Eye (tissue), 1 donor: ENCODE measurements at places on chromosomes 12 and 14.

DNA sequence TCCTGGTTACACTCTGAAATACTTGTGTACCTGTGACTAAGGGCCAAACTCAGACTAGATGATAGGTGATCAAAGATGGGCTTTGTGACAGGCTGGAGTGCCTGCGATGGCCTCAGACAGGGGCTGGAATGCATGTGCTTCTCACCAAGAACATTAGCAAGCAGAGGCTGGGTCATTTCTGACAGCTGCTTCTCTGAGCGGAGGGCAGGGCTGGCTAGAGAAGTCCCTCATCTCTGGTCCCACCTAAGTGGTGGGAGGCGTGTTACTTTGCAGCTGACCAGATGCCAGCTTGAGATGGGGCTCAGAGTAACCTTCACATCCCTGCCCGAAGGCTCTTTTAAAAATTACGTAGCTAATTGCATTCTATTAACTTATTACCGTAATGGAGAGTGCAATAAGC, 106.8 kb upstream of the RTL1 start:
- no peak for DNase-seq

DNA sequence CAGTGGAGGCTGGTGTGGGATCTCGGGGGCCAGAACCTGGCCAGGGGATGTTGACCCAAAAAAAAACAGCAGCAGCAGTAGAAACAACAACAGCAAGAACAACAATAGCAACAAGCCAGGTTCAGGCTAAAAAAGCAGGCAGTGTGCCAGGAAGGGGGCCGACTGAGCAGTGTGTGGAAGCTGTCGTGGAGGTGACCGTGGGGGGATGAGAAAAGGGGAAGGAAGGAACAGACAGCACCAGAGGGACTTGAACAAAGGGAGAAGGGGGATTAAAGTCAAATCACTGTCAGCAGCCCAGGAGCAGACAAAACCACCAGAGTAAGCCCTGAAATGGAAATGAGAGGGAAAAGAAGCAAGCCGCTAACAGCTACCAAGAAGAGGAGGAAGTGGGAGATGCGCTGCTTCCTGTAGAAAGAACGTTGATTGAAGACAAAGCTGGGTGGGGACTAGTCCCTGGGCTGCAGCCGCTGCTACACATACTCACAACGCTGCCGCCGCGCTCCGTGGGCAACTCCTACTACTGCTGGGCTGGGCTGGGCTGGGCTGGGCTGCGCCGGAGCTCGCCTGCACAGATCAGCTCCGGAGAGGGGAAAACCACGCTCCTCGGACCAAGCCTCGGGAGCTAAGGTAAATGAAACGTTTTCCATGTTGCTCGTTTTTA, at the start of gene GNG2:
Gene GNG2 (plus strand): TSS at position 449 of the 661 bp plus-strand sequence. CDS start 90,067 bp downstream, outside the sequence.
- DNase-seq = peak; percentile 91

- no peak for DNase-seq
These were observed 21.2 kb downstream of the APPL2 start for GRCh38 chr12:105214670-105215375.

DNA sequence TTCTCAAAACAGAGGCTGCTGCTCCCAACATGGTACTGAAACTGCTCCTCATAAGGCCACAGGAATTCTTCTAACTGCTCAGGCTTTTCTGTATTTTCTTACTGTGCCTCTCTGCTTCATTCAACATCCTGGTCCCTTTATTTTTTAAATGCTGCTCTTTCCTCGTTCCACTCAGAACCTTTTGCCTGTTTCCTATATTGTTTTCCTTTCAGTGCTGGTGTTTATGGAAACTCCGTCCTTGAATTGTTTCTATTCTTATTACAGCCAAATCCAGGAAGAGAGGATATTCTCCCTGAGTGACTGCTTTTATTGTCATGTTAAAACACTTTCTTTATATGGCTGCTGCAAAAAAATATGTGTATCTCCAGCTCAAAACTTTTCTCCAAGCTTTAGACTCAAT, 173.0 kb upstream of the E2F7 start:
- no peak for DNase-seq

DNA sequence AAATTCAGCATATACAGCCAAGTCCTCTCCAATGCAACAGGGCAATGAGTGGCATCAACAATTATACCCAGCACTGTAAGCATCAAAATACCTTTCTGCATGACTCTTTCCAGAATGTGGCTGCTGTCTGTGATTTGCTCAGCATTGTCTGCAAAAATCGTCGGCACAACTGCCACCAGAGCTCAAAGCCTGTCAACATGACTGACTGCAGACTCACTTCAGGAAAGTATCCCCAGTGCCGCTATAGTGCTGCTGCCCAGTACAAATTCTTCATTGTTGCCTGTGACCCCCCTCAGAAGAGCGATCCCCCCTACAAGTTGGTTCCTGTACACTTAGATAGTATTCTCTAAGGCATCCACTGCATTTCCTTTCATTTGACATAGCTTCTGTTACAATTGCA, 735 bp downstream of the RNASE6 start:
- no peak for DNase-seq

- DNase-seq = peak; percentile 48
These were observed 9.7 kb upstream of the ZDHHC22 start for GRCh38 chr14:77151245-77151644.

GRCh38 chr14:91438845-91439244, 21.2 kb upstream of the CCDC88C start:
- no peak for DNase-seq

GRCh38 chr12:52235001-52235764, 2.1 kb downstream of the KRT7 start:
- DNase-seq = no peak

DNA sequence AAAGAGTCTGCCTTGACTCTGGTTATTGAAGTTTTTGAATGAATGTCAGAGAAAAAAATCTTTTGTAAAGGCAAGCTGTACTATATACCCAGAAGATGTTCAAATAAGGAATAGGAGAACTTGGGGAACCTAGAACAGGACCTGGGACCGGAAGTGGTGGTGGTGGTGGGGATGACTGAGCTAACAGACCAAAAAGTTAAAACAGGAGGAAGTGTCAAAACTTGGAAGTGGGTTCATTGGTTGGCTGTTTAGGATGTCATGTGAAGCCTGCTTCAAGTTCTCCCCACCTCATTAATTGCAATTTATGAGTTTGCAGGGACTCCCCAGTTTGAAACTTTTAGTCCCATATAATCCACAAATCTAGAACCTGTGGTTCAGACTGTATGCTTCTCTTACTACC, 26.2 kb downstream of the PLXNC1 start:
- DNase-seq = no peak

GRCh38 chr12:292186-292585, 29.6 kb upstream of the SLC6A13 start:
- DNase-seq = no peak

- no peak for DNase-seq
These were observed 159.3 kb upstream of the CPNE8 start for GRCh38 chr12:39064708-39065107.

DNA sequence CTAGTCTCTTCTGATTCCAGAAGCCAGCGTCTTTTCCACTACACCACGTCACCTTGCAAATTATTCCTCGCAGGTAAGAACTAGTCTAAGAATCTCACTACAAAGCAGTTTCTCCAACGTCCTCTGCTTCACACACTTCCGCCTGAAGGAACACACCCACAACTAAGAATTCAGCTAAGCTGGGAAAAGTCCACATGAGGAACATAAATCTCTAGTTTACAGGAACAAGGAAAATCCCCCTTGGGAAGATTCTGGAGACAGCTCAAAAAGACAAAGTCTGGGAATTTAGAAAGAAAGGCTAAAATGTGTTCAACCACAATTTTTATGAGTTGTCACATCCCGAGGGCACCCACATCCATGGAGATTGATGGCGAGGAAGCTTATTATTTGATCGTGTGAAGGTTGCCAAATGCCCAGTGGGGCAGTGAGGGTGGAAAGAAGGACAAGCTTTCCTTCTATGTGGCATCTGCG, 780.2 kb upstream of the TBX3 start:
- DNase-seq = no peak
